ENCODE measurements at places on chromosomes 7 and 10.

- DNase-seq: peak; percentile 64
Measured at GRCh38 chr7:983004-983615, at the start of gene CYP2W1. TSS of gene CYP2W1 (plus strand) at chr7:983181. CDS start at chr7:983212, 31 bp downstream.

DNA sequence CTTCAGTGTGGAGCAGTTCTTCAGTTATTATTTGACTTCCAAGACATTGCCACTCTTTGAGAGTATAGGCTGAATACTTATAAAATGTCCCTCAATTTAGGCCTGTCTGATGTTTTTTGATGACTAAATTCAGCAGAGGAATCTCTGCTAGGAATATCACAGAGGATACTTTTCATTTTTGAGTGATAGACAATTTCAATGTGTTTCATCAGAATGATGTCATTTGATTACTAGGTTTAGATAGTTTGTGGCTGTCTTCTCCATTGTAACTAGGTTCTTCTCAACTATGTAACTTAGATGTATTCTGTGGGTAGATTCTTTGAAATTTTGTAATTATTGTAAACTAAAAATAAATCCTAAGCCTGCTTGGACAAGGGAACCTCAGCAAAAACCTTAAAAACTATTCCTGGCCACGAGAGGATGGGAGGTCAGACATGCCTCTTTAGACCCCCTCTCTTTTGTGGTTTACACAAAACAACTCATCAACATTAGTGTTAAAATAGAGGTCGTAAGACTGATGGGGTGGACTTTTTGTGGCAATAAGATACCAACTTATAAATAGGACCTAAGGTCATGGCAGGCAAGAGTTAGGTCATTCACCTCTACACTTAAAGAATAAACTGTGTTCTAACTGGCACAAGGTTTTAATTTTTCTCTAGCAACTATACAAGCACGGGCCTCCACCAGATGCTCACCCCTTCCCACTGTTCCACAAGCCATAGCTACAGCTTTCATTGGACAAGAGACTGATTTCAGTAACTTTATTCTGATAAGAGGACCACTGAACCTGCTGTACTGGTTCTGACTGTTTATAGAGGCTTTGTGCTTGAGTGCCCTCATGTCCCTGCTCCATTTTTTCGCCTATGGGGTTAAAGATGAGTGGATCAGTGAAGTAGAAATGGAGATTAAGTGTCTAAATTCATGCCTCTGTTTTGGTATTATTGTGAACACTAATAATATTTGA, 33.7 kb downstream of the CYP2C8 start:
- no peak for DNase-seq

GRCh38 chr10:59276919-59277318, 85.4 kb downstream of the FAM13C start:
- DNase-seq: no peak

- no peak for DNase-seq
Measured at GRCh38 chr7:111140091-111140865, 49.4 kb downstream of the LRRN3 start.

DNA sequence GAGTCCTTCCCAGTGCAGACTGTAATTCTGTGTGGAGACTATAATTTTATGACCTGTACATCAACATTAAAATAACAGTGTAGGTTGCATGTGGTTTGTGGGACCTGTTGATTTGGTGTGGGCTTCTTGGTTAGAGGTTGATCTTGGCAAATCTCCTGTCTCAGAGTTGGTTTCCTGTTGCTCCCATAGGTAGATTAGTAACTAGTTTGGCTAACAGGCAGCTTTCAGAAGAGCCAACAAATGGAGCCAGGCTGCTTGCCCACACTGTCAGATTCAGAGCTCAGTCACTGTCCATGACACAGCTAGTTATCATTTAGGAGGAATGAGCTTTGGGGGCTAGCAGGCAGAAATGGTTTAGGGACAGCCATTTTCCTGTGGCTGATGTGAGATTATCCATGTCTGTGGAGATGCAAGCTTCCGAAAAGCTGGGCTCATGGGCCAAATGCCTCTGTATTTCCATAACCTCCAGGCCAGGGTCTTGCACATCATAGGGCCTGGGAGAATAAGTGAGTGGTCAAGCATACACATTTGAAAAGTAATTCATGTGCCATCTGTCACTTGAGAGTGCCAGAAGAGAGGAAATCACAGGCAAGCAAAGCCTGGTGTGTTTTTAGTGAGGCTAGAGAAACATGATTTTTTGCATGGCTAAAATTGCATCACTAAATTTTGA, 33.4 kb downstream of the CCM2 start:
- DNase-seq: no peak

All from eye (tissue), 1 donor.